DND-41 (cell line): ENCODE measurements at places on chromosomes 4 and X.

DNA sequence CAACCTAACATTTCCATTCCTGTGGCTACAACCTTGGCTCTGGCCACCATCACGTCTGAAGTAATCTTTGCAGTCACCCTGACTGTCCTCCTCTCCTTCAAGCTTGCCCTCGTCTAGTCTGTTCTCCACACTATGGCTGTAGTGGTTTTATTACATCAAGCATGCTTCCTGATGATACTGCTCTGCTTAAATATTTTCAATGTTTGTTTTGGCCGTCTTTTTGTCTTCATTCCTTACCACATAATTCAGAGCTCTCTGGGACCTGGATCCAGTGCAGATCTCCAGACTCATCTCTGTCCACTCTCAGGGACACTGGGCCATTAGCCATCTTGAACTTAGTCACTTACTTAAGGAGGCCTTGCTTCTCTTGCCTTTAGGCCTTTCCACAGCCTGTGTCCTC is 27.7 kb upstream of the FREM3 start:
- DNase-seq: no peak

DNA sequence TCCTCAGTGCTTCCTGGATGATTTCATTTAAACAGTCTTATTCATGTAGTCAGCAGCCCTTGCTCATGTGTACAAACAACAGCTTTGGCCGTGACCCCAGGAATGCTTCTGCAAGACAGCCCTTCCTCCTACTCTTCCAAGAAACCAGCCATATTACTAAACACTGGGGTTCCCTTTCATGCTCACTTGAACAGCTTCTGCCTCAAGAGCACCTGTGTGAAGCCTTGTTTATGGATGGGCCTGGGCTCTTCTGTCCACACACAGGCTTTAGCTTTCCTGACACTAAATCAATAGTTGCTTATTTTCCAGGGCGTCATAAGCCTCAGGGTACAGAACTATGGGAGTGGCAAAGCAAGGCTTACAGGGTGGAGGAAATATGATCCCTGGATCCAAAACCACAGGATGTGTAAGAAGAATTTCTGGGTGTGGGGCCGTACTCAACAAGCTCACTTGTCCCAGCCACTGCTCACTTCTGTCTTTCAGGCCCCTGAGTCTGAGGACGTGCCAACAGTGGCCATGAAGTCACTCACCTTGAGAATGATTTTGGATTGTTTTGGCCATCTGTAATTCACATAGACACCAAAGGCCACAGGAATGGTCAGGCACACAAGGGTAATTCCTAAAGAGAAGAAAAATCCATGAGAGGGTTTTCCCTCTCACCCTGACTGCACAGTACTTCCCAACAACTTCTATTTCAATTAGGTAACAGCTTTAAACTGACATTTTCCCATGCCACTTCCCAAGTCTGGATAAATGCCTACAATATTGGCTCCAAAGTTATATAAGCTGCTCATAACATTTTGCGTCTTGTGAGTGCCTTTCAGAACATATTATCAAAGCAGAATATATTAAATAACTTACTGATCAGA is 17.7 kb downstream of the SLC10A6 start:
- DNase-seq: no peak

DNA sequence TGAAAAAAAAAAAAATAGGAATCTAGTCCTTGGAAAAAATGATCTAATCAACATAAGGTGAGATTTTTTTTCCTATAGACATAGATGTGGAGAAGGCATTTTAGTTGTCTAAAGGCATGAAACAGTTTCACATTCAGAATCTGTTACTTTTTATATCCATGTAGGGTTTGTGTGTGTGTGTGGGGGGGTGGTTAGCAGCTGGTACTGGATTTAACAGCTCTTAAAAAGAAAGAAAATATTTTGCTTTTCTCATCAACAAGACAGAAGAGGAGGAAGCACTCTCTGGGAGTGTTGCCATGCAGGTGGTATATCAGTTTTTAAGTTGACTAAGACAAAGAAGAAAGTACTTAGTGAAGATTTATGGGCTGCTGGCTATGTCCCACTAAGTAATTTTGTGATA is 122.3 kb downstream of the VCX3B start:
- DNase-seq: no peak

GRCh38 chrX:10901290-10901633 is 209.9 kb upstream of the HCCS start:
- no peak for DNase-seq
